Fibroblast of skin of back (primary cell): ENCODE measurements at places on chromosomes 16 and 17.

DNA sequence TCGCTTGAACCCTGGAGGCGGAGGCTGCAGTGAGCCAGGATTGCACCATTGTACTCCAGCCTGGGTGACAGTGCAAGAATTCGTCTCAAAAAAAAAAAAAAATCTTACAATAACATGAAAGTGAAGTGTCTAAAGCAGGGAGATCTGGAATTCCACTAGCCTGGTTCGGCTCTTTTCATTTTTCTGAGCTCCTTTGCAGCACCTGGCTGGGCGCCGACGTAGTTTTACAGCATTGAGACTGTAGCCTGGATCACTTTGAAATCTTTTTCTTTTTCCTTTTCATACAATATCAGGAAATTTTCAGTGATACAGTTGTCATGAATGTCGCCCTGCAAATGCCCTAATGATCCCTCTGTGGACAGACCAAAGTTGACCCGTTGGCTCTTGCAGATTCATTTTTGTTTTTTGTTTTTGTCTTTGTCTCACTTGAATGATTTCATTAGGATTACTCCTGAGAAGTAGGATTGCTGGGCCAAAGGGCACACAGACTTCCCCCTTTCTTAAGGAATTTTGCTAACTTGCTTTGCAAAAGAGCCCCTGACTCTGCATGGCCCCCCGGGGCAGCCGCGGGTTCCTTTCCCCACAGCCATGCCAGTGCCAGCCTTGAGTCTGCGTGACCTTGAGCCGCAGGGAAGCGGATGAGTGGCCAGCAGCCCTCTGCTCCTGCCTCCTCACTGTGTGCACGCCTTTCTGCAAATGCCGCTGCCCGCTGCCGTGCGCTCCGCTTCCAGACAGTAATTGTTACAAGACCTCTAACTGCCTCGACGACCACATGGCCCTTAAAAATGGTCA, 28.0 kb downstream of the CRISPLD2 start:
- DNase-seq: no peak

GRCh38 chr17:60623415-60623814, 23.4 kb downstream of the PPM1D start:
- DNase-seq: no peak

DNA sequence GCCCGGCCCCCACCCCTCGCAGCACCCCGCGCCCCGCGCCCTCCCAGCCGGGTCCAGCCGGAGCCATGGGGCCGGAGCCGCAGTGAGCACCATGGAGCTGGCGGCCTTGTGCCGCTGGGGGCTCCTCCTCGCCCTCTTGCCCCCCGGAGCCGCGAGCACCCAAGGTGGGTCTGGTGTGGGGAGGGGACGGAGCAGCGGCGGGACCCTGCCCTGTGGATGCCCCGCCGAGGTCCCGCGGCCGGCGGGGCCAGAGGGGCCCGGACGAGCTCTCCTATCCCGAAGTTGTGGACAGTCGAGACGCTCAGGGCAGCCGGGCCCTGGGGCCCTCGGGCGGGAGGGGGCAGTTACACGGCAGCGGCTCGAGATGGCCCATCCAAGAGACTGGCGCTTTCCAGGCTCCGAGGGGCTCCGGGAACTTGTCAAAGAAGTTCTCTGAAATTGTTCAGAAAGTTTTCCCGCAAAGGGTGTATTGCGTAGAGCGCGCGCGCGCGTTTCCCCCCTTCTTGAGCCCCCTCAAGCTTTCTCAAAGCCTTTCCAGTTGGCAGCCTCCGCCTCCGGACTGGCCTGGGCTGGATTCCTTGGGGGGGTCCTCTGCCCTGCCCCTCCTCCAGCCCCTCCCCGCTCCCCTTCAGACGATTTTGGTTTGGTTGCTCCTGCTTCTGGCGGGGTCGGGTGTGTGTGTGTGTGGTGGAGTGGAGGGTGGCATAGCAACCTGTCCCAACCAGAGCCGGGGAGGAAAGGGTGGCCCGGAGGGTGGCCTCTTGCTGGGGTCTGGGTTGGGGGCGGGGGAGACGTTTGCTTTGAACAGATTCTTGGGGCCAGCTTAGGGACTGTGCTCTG, 504 bp downstream of the ERBB2 start:
- peak; percentile 28 for DNase-seq

- DNase-seq: no peak
These were observed 6.0 kb downstream of the HELZ start for GRCh38 chr17:67238991-67239390.

- DNase-seq: no peak
These were observed 98.1 kb downstream of the WNT3 start for GRCh38 chr17:46720408-46720807.

- no peak for DNase-seq
These were observed 475.1 kb downstream of the WWOX start for GRCh38 chr16:78574571-78574970.

DNA sequence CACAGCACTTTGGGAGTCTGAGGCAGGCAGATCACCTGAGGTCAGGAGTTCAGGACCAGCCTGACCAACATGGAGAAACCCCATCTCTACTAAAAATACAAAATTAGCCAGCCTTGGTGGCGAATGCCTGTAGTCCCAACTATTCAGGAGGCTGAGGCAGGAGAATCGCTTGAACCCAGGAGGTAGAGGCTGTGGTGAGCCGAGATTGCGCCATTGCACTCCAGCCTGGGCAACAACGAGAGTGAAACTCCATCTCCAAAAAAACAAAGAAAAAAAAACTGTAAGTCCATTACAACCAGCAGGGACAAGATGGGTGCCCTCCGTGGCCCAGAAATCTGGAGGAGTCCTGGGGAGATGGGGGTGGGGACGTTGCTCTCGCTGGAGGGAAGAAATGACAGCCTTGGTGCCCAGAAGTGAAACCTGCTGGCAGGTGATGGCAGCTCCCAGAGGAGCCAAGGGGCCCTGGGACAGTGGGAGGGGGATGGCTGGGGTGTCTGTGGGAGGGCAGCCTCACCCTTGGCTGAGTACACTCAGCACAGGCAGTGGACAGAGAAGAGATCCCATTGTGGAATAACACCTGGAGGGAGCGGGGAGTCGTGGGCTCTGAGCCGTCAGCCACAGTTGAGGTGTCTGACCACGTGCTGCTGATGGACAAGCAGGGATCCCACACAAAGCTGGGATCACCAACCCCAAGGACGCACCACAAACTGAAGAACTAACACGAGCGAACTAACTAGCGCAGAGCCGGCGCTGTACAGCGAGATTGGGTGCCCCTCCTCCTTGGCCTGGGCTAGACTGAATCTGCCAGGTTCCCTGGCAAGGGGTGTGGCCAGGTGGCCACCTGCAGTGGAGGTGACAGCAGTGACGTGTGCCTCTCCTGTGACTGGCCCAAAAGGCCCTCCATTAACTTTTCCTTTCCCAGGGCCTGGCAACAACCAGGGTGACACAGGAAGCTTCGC, 46.9 kb upstream of the BAHCC1 start:
- no peak for DNase-seq

GRCh38 chr16:62130101-62130500, 93.9 kb upstream of the CDH8 start:
- peak; percentile 37 for DNase-seq

DNA sequence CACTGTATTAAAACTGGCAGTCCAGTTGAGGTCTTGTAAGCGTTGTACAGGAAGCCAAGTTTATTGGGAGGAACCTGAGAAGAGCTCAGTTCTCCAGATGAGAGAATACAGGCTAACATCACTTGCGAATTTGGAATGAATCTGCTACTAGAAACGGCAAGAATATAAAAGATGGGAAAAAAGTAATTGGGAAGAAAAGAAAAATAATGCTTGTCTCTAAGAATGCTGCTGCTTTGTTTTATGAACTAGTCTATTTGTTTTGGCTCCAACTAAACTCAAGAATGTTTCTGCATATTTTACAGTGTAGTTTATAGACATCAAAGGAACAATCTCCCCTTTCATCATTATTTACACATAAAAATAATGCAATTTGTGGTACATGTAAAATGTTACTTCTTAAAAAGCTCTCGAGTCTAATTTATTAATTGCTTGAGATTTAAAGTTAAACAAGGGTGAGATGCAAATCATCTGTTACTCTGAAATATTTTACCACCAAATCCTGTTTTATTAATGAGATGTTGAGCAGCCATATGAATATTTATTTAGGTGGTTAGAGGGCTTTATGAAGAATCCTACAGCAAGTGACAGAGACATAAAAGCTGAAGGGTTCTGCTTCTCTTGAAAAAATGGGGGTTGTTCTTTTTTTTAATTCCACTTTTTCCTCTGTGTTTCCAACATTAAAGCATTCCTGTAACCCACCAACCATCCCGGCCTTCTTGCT, 162.1 kb upstream of the AXIN2 start:
- peak; percentile 40 for DNase-seq

DNA sequence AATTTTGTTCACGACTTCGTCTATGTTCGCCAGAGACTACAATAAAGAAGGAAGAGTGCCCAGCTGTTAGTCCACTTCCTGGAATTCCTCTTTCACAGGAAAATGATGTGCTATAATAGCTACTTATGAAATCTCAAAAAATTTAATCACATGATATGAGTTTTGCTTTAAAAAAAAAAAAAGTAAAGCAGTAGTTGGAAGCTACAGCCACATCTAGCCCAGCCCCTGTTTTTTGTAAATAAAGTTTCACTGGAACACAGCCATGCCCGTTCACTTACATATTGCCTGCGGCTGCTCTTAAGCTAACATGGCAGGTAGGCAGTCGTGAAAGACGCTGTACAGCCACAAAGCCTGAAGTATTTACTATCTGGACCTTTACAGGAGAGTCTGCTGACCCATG, 15.3 kb downstream of the VPS53 start:
- DNase-seq: no peak

- DNase-seq: no peak
These were observed 712 bp downstream of the TMEM256 start for GRCh38 chr17:7403043-7403726.

DNA sequence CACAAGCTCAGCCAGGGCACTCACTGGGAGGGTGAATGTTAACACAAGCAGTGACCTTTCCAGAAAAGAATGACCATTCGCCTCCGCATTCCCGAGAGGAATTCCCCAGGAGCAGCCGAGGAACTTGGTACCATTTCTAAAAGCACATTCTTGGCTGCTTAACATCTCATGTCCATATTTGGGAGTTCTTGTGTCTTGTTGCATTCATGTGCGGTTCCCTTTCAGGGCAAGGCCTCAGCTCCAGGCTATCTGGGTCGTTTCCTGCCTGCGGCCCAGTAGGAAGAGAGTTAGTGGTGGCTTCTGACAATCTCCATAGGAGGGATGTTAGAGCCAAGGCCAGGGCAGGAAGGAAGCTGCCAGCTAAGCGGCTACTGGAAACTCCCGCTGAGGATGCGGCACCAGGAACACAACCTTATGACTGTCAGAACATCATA, 27.8 kb upstream of the MEAK7 start:
- DNase-seq: peak; percentile 99

DNA sequence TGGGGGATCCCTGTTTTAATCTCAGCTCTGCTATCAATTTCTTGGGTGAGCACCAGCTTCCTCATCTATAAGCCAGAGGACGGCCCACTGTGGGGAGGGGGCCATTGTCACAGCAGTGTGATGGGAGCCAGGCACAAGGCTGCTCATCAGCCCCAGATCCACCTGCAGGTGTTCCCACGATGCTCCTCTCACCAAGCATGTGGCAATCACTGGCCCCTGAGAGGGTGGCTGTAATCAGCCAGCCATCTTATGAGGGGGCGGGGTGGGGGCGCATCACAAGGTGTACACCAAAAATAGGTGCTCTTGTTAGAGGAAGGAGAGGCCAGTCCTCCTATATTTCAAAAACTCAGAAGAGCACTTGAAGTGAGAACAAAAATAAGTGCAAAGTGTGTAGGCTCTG, 31.2 kb downstream of the HNF1B start:
- no peak for DNase-seq

DNA sequence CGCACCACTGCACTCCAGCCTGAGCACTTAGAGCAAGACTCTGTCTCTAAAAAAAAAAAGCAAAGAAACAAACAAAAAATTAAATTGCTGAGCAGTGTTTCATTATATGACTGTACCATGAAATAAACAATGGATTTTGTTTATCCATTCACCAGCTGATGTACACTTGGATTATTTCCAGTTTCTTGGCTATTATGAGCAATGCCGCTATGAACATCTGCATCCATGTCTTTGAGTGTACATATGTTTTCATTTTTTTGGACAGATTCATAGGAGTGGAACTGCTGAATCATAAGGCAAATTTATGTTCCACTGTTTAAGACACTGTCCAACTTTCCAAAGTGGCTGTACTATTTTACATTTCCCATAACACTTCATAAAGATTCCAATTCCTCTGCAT, 8.0 kb downstream of the RNF157 start:
- DNase-seq: peak; percentile 86

DNA sequence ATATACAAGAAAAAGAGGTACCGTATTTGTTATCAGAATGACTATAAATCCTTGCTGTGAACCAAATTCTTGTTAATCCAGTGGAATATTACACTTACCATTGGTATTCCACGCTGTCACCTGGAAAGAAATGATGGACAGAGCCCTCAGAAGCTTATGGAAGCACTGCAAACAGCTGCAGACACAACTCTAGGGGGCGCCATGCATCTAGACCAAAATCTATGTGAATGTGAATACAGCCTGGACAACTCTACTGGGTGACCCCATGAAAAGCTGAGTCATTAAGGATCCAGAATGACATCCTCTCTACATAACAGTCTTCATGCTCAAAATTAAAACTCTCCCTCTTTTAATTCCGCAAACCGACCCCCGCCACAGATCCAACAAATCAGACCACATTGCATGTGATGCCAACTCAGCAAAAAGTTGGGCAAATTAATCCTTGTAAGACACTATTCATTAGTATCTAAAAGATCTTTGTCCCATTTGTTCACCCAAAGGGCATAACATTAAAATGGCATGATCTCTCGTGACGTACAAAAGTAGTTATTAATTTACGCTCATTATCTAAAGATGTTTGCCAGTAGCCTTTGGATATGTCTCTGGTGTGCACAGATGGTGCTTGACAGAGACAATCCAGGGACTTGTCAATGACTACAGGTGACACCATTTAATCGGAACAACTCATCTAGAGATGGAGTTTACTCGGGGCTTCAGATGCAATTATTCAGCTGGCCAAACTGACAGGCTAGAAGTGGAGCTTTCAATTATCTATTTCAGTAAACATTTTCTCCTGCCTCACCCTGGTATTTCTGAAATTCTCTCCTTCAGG, 552.7 kb upstream of the PSMD7 start:
- DNase-seq: no peak
